ENCODE measurements at places on chromosomes 11 and 22. TPM values are rescaled to one million over a fixed set of nuclear protein-coding genes. Genes with fewer than 3 reads are reported as not detected.

GRCh38 chr11:33402066-33402465 lies 144.9 kb downstream of the HIPK3 start:
- DNase-seq: no peak

The CHRNA10 gene
- total RNA-seq: 0.71 TPM

The GPR83 gene
- total RNA-seq: 0.10 TPM

DNA sequence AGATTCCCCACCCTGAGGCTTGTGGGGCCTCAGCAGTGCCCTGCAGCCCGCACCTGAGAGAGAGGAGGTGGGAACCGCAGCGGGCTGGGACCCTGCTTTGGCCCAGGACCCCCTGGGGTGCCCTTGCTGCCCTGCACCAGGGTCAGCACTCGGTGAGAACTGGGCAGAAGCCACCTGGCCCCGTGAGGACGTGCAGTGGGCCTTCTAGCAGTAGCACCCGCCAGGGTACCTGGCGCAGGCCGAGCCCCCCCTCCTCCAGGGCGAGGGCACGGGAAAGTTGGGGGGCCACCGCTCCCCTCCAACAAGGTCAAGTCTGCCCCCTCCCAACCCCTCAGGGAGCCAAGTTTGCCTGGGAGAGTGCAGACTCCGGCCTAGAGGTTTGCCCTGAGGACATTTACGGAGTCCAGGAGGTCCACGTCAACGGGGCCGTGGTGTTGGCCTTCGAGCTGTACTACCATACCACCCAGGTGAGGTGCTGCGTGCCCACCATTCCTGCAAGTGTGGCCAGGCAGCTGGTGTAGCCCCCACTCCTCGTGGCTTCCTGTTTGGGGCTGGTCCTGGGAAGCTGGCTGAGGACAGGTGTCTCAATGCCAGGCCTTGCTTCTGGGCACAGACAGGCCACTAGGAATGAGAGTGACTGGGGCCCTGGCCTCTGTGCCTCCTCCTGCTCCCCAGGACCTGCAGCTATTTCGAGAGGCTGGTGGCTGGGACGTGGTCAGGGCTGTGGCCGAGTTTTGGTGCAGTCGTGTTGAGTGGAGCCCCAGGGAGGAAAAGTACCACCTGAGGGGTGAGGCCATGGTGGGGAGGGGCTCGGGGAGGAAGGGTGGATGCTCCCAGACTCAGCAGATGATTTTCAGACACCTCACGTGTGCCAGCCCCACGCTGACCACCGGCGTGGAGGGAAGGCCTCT lies 3.5 kb downstream of the PGGHG start:
- no peak for DNase-seq

DNA sequence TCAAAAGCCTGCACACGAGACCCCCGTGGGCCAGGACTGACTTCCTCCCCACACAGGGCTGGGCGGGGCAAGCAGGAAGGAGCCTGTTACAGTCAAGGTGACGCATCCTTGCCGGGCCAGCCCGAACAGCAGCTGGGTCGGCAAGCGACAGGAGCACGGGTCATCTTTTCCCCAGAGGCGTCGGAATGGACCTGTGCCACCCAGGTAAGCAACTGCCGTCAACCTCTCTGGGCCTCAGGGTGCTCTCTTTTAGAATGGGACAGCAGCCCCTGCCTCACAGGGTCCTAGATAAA lies at the start of gene CYTH4:
Gene CYTH4, plus strand, starts transcription at position 124 of the 293 bp plus-strand sequence. Its CDS starts 62 bp downstream, at position 186.
- DNase-seq: no peak

DNA sequence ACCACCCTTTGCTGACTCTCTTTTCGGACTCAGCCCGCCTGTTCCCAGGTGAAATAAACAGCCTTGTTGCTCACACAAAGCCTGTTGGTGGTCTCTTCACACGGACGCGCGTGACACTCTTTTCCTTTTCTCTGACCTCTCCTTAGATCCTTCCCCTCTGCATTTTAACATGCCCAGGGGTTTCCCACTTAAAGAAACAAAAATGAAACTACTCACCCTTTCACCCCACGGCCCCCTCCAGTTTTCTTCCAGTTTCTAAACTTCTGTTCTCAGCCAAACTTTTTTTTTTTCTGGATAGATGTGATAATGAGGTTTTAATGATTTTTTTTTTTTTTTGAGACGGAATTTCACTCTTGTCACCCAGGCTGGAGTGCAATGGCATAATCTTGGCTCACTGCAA lies 32.8 kb upstream of the NUP50 start:
- DNase-seq: no peak

The KCNE3 gene
- 0.41 TPM for total RNA-seq

- peak; percentile 41 for DNase-seq
Measured at GRCh38 chr11:6667733-6668374, 12.2 kb upstream of the DCHS1 start.

DNA sequence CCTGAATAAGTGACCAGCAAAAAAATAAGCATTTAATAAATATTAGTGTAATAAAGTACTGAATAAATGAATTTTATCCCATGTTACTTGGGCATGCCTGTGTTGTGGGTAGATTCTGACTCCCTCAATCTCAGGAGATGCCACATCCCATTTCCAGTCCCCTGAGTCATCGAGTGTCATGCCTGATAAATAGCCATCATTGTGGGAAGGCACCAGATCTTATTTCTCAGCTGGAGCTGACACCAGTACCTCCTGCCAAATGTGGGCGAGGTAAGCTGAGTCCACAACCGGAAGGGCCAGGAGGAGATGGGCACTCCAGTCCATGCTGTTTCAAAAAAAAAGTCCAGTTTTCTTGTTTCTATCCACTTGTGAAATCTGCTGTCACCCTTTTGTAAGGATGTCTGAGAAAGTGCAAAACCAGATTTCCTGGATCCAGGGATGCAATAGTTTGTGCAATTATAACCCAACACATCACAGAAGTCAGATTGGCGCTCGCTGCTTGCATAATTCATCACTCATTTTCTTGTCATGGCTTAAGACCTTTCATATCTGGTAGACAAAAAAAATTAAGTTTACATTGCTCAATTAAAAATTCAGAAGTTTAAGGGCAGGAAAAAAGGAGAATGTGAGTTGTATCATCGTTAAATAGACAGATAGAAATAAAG lies 311.6 kb downstream of the MIAT start:
- DNase-seq: no peak

DNA sequence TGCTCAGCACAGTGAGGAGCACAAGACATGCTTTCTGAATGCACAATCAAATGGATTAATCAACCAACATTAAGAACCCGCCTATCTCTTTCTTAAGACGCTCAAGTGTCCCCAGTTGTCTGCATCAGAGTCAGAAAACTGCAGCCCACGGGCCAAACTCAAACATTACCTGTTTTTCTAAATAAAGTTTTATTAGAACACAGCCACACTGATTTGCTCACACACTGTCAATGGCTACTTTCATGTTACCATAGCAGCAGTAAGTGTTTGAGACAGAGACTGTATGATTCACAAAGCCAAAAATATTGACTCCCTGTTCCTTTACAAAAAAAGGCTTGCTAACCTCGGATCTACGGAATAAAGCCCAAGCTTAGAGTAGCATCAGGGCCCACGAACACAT lies 49.0 kb upstream of the ISX start:
- DNase-seq: no peak

DNA sequence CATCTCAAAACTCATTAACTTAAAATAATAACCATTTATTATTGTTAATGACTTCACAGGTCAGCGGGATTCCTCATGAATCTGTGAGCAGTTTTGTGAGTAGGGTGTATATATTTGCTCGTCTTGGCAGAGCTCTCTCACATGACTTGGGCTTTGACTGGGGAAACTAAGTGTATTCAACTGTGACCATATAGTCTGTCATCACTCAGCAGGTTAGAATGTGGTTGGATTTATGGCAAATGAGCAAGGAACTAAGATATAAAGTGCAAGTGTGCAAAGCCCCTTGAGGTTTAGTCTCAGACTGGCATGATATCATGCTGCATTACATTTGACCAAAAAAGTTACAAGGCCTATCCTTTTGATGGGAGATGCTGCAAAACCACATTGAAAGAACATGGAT lies 254.8 kb downstream of the CNTN5 start:
- no peak for DNase-seq

The VPS37C gene
- 8.8 TPM for total RNA-seq

DNA sequence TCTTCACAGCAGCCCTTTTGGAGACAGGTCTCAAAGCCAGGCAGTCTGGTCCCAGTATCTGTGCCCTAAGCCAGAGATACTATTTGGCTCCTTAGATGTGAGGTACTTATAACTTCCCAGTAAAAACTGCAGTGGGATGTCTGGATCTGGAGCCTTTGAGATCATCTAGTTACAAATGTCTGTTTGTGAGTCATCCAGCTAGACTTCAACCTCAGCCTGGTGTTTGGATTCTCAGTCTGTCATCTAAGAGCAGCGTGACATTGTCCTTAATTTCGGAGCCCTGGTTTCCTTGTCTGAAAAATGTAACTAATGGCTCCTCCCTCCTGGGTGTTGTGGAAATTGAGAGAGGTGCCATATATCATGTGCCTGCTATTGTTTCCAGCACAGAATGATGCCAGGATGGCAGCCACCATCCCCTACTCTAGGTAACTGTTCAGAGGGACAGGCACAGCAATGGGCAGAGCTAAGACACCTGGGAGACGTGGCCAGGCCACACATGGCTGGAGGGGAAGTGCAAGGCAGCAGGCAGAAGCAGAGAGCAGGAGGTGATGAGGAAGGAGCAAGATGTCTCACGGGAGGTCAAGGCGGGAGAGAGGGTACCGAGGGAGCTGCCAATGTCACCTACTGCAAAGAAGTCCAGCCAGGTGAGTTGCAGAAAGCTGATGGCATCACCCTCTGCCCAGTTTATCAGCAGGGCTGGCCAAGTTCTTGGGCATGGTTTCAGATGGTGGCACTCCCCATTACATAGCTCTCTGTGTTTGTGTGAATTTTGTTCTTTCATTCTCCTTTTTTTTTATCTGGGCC lies 20.6 kb upstream of the ST3GAL4 start:
- no peak for DNase-seq

DNA sequence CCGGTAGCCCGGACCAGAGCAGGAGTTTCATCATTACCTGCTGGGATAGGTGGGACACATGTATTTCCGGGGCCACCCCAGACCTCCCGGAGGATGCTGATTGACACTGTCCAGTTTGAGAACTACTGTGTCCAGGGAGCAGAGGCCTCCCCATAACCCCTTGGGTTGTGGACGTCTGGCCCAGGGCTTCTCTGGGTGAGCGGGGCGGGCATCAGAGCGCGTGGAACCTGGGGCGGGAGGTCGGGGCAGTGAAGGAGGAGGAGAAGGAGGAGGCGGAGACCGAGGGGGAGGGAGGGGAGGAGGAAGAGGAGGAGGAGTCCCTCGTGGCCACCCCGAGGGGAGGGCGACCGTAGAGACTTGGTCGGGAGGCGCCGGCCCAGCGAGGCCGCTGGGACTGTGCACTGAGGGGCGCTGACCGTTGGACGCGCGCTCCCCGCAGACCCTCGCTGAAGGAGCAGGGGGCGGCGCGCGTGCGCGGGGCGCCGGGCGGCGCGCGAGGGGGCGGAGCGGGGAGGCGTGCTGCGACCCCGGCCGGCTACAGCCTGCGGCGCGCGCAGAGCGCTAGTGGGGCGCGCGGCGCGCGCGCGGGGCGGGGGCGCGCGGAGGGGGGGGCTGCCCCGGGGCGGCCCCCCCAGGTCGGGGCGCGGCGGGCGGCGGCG lies at the start of gene GRK3:
Gene GRK3, plus strand, starts transcription at position 356 of the 659 bp plus-strand sequence. CDS start 366 bp downstream, outside the sequence.
- DNase-seq: no peak

DNA sequence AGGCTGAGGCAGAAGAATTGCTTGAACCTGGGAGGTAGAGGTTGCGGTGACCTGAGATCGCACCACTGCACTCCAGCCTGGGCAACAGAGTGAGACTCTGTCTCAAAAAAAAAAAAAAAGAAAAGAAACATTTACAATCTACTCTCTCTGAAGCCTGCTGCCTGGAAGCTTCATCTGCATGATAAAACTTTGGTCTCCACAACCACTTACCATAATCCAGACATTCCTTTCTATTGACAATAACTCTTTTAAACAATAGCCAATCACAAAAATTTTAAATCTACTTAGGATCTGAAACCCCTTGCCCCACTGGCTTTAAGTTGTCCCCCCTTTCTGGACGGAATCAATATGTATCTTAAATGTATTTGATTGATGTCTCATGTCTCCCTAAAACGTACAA lies 25.0 kb upstream of the HTR3A start:
- no peak for DNase-seq

The GAS2 gene
- 85.1 TPM for total RNA-seq

DNA sequence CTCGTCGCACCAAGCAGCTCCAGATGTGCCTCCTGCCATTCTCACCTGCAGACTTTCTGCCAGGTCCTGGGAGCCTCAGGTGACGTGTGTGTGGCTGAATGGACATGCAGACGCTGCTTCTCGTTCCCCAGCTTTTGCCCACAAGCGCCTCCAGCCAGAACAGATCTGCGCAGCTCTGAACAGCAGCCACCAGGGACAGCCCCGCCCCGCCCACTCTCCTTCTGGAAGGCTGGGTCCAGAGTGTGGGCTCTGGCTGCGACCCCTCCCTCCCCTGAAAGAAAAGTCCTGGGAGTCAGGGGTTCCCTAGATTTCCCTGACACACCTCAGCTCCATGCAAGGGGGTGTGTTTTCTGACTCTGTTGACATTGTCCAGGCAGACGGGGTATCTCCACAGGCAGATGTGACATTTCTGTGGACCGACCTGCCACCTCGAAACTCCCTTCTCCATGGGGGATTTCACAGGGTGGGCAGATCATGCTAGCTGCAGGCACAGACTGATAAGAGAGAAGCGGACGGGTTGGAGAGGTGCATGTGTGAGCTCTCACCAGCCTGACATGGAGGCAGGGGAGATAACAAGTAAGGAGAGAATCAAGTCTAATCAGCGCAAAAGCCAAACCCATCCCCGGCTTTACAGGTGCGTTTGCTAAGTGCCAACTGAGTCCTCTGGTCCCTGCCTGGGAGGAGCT lies 19.8 kb downstream of the SLCO2B1 start:
- DNase-seq: no peak

The SLC25A18 gene
- total RNA-seq: 0.86 TPM

The LIF gene
- 3.6 TPM for total RNA-seq
